ENCODE measurements at places on chromosomes 4 and X.

DNA sequence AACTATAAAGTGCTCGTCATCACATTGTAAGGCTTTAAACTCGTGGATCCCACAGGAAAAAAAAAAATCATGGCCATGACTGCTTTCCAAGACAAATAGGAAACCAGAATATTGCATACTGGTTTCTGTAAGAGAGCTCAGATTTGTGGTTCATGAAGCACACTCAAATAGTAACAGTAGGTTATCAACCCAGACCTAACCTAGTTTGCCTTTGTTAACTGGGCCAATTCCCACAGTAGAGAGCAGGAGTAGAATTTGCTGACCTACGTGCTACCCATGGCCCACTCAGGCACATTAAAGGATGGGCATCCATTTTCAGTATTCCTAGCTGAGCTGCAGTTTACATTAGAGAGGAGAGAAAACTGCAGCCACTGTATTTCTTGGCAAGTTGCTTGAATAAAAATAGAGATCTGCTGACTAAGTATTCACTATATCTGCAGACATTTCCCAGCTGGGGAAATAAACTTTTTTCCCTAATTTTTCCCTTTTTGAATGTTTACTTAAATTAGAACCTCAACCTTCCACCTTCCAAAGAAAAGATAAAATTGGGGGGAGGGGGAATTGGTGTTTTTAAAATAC lies 218.5 kb downstream of the SPANXN3 start:
- DNase-seq: no peak

- DNase-seq: no peak
These were observed 31.2 kb downstream of the RS1 start for GRCh38 chrX:18640686-18641085.

GRCh38 chr4:175716961-175717360 lies 95.1 kb downstream of the GPM6A start:
- DNase-seq: no peak

- DNase-seq: no peak
These were observed 192.1 kb downstream of the RBMX2 start for GRCh38 chrX:130593911-130594310.

- DNase-seq: peak; percentile 77
These were observed at the start of gene NEK1 for GRCh38 chr4:169611991-169612870. TSS of gene NEK1 (minus strand) at chr4:169612583. CDS start at chr4:169602630, 9,953 bp downstream.

GRCh38 chr4:7194251-7195140 lies 2.2 kb downstream of the SORCS2 start:
- peak; percentile 9 for DNase-seq

Measured in stimulated activated CD8-positive, alpha-beta memory T cell treated with anti-CD3 and anti-CD28 coated beads, Interleukin-15, amount 100 ng/mL, for 24 hours (primary cell).